Endothelial cell of umbilical vein (primary cell): ENCODE measurements at places on chromosomes 4 and X. TPM values are rescaled to one million over a fixed set of nuclear protein-coding genes. Genes with fewer than 3 reads are reported as not detected.

DNA sequence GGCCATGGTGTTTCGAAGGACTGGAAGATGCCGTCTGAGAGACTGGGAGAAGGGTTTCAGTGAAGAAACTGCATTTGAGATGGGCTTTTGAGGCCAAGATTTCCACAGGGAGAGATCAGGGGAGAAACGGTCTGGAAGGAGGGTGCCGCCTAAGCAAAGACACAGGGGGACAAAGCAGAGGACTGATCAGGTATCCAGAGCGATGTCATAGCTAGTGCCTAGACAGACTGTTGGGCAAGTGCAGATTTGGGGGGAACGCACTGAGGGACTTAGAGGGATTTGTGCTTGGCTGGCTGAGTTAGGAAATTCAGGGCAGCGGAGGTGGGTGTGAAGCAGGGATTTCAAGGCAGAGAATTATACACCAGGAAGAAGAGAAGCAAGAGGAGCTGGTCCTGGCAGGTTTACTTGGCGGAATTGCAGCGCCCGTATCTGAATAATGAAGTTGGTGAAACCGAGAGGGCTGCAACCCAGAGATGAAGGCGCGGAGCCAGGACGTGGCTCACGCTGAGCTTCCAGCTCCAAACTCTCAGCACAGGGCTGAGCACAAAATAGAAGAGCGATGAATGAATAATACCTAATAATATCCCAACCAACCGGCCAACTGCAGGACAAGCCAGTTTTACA lies 106.9 kb downstream of the MAML3 start:
- no peak overlapping the region for H3K4me3 ChIP-seq
- H3K4me1 ChIP-seq: peaks cover 49% of the 10 kb centered on the region
- DNase-seq: peak; percentile 43
- H3K27me3 ChIP-seq: no peaks in the 10 kb centered on the region
- no peak overlapping the region for H3K27ac ChIP-seq

- H3K4me1 ChIP-seq: no peaks in the 10 kb centered on the region
- H3K36me3 ChIP-seq: no peaks in the 10 kb centered on the region
- no peak overlapping the region for H3K27ac ChIP-seq
- H3K27me3 ChIP-seq: peaks cover 21% of the 10 kb centered on the region
Observed at GRCh38 chr4:153215921-153216320, 11.7 kb downstream of the TRIM2 start.

CXCL3 gene
- polyA plus RNA-seq: 1.1 TPM in 2 replicates

GRCh38 chrX:21741869-21742701 lies 15.8 kb downstream of the SMPX start:
- H3K4me1 ChIP-seq: no peaks in the 10 kb centered on the region
- DNase-seq: no peak
- H3K27ac ChIP-seq: no peak overlapping the region

IL1RAPL1 gene
- polyA plus RNA-seq: 0.79 and 0.84 TPM in 2 replicates
